Memory B cell (primary cell): ENCODE measurements at places on chromosomes 6 and 20.

DNA sequence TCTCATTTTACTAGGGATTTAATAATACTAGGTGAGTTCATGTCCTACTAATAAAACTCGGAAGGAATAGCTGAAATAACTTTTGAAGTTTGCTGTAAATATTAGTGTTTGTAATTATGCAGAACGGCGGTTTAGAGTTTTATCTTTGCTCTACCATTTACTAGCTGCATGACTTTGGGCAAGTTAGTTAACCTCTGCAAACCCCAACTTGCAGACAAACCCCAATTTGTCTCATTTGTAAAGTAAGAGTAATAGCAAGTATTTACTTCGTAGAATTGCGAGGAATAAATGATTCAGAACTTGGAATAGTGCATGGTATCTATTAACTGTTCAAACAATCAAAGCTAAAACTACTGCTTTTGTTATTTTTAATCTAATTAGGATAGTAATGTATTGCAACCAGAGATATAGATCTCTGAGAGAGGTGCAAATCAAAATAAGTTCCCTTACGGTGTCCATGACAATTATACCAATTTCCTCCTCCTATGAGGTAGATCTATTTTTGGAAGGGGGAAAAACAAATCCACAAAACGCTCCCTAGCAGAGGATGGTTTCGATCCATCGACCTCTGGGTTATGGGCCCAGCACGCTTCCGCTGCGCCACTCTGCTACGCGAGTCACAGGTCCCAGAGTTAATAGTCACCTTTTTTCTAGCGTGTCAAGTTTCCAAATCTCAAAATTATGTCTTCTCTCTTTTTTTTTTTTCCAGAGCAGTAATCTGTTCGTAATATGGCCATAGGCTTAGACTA, 35.1 kb upstream of the BTN3A2 start:
- no peak for DNase-seq

- DNase-seq, result no peak
These were observed 631 bp downstream of the ULBP2 start for GRCh38 chr6:149942461-149942829.

DNA sequence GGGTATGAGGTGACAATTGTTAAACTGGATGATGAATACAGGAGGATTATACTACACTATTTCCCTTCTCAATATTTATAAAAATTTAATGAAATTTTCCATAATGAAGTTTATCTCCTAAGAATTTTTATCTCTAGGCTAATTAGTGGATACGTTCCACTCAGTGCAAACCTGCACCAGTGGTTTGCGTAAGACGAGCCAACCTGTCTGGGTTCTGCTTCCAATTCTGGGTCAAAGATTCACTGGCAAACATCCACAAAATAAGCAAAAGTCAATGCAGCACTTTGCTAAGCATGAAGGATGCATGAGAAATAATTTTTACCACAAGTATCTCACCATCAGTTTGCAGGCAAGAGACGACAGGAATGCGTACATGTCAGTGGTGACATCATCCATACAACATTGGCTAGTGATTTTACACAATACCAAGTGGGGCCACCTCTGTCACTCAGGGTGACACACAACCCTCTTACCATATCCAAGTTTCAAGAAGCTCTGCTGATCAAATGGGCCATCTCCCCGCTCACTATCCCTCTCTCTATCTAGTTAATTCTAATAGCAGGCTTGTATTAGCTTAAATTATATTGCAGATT, 51.7 kb downstream of the FAM50B start:
- no peak for DNase-seq

DNA sequence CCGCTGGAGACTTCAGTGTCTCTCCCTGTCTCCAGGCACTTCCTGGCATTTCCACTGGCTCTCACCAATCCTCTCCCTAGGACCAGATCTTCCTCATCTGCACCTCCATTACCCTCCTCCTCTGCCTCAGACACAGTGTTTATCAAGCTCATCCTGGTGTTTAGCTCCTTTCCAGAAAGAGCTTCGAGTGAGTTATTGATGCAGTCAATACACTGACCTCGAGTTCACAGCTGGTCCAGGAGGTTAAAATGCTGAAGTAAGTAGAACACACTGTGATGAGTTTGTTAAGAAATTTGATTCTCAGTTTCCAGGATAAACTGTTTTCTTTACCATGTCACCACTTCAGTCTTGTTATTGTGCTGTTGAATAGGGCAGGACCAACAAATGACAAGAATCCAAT, 42.1 kb upstream of the ARMC2 start:
- DNase-seq, result no peak

GRCh38 chr6:81689580-81689979, 62.9 kb downstream of the TENT5A start:
- no peak for DNase-seq

GRCh38 chr20:47198996-47199552, 157.4 kb downstream of the ZMYND8 start:
- no peak for DNase-seq

GRCh38 chr6:43455531-43456428, at the start of gene DLK2:
Gene DLK2 (minus strand): TSS chr6:43455548. CDS start chr6:43454825, 723 bp downstream.
- DNase-seq, result peak; percentile 21
